ENCODE measurements at places on chromosomes 3 and 15.
A peak's percentile ranks its signal among the peaks of the same experiment; 100 is the strongest.

- DNase-seq, result no peak
Measured at GRCh38 chr3:32613183-32613582, 42.5 kb upstream of the DYNC1LI1 start.

- DNase-seq, result no peak
Measured at GRCh38 chr3:32180141-32180784, 58.2 kb upstream of the CMTM8 start.

GRCh38 chr3:122314228-122314876 lies 10.7 kb upstream of the CSTA start:
- no peak for DNase-seq

DNA sequence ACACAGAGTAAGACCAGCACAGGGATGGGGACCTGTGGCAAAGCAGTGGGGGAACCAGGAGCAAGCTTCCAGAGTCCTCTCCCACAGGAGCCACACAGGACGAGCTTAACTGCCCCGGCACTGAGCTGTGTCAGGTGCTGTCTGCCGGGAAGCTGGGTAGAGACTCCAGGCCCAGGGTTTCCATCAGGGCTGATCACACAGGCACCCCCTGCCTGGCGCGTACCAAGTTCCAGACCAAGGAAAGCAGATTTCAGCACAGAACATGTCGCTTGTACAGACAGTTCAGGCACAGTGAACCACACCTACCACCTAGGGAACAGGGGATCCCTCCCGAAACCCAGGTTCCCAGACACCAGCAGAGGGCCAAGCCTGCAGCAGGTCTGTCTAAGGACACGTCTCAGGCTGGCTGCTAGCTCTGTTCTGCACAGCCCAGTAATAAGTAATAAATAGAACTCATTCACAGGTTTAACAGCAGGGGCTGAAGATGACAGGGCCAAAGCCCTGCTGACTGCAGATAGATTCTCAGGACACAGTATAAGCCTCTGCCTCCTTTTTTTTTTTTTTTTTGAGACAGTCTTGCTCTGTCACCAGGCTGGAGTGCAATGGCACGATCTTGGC lies 30.2 kb upstream of the OCA2 start:
- DNase-seq, result no peak

GRCh38 chr3:117045143-117045542 lies 335.6 kb downstream of the TUSC7 start:
- DNase-seq, result peak; percentile 17

- no peak for DNase-seq
Measured at GRCh38 chr3:179732661-179733348, 80.0 kb downstream of the USP13 start.

DNA sequence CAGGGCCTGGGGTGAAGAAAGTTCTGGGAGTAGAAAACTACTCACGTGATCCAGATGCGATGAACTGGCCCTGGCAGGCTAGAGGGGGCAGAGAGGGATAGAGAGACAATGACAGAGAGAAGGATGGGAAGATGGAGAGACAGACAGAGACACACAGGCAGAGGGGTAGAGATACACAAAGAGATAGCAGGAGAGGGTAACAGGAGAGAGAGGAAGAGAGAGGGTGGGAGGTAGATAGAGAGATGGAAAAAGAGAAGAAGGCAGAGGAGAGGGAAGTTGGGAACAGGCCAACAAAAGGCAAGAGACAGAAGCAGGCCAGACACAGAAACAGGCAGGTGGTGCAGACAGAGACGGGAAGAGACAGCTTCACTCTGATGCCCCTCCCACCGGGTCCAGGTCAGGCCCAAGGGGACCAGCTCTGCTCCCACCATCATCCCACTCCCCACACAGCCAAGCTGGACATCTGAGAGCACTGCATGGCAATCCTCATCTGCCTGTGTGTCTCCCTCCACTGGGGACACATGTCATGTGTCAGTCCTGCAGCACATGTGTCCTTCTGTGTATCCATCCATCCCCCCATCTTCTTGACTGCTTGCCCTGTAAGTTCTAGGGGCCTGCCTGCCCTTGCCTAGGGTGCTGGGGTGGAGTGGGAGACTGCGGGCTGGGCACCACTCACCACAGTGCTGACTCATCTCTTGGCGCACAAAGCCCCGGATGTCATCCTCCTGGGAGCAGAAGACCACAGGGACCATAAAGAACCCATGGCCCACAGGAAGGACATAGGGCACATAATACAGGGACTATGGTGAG lies 2.2 kb upstream of the UCN2 start:
- no peak for DNase-seq

DNA sequence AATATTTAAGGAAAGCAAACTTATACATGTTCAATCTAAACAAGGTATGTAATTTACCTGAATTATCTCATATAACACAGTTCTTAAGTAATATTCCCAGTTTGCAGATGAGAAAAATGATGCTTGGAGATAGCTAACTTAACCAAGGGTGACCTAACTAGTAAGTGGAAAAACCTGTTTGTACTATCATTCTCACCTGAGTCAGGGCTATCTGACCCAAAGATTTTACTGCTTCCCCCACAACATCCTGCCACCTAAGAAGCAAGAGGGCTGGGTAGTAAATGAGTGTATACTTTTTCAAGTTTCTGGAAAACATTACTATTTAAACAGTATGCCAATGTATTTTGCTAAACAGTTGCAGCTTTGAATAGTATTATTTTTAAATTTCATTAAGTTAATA lies 10.6 kb downstream of the TP63 start:
- no peak for DNase-seq

GRCh38 chr15:91515188-91515754 lies 338.2 kb upstream of the SLCO3A1 start:
- no peak for DNase-seq

DNA sequence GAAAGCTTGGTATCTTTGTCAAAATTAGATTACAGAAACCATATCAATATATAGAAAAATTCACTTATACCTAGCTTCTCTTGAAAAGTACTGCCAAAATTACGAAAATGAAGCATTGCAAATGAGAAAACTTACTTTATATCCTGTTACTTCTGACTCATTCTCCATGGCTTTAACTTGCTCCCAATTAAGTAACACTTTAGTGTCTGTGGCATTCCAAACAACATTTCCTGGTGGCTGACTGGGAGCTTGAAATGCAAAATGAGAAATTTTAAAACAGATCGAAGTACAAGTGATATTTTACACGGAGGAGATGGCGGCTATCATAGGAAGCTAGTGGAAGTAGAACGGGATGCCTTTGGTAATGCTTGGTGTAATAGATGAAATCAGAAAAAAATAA lies 347.3 kb downstream of the CNTN3 start:
- DNase-seq, result no peak

DNA sequence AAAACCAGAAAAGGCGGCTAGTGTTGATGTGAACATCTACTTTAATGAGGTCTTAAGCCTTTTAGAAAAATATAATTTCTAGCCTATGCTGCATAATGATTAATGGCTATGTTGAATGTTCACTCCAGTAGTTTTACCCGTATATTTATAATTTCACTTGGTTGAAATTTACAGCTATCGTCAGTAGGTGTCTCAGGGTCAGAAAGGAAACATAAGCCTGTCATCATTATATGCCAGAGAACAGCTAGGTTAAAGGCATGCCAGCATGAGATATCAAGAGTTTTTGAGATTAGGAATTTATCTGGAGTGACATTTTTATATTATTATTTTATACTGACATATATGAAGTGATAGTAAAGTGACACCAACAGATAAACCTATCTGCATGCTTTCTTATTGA lies 904.1 kb downstream of the OTOL1 start:
- DNase-seq, result no peak

- no peak for DNase-seq
Measured at GRCh38 chr3:194782698-194783404, 97.2 kb downstream of the FAM43A start.

DNA sequence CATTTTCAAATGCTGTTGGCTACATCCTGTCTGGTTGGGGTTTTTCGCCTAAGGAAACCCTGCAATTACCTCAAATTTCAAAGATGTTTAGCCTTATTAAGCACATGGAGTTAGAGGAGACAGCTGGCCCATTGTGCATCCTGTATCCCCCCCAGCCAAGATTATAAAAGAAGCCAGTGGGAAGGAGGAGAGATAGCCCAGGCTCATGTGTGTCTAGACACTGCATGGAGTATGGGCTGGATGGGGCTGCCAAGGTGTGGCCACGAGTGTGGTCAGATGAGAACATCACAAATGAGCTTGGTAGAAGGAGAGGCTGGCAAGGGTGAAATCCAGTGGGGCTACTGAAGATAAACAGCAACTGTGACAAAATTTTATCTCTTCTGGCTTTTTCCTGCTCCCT lies 270.0 kb upstream of the TBC1D5 start:
- no peak for DNase-seq

GRCh38 chr3:72263223-72263990 lies 478.5 kb upstream of the PROK2 start:
- no peak for DNase-seq

- DNase-seq, result no peak
Measured at GRCh38 chr3:197174927-197175326, 123.5 kb downstream of the DLG1 start.

DNA sequence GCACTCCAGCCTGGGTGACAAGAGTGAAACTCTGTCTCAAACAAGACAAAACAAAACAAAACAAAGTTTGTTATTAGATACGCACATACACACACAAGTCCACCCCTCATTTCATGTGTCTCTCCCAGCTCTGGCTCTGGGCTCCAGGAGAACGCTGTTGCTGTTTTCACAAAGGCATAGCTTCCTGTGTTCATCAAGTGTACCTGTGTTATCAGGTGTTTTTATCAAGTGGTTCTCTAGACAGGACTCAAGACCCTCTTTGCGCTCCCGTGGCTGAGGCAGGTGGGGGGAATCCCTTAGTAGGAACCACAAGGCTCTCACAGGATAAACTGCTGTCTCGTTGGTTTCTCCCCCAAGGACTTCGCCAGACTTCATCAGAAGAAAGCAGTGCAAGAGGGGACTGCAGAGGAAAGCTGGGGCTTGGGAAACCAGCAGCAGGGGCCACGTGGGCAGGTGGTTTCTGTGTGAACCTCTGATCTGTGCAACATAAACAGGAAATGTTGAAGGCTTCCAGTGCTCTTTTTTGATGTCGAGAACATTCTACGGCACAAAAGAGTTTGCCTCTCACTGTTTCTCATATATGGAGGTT lies 6.9 kb upstream of the PPP1R2 start:
- DNase-seq, result no peak

- no peak for DNase-seq
Measured at GRCh38 chr15:43919540-43920253, 92.9 kb downstream of the WDR76 start.

DNA sequence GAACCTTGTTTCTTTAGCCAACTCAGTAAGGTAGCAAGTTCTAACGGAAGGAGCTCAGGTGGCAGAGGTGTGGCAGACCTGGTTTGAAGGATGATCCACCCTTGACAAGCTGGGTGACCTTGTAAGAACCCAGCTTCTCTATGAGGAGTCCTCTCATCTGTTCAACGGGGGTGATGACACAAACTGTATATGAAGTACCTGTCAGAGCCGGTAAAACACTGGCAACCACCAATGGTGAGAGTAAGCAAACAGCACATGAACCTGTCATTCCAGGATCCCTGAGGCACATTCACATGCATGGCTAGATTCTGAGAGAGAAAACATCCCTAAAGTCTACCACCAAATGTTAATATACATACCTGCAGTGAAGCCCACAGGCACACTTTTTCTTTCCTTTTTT lies 2.4 kb downstream of the SCAP start:
- DNase-seq, result no peak

- no peak for DNase-seq
Measured at GRCh38 chr15:39125904-39126303, 455.0 kb upstream of the THBS1 start.

GRCh38 chr3:161822291-161822690 lies 325.7 kb downstream of the OTOL1 start:
- no peak for DNase-seq

GRCh38 chr15:82750831-82751180 lies 41.1 kb upstream of the AP3B2 start:
- no peak for DNase-seq

DNA sequence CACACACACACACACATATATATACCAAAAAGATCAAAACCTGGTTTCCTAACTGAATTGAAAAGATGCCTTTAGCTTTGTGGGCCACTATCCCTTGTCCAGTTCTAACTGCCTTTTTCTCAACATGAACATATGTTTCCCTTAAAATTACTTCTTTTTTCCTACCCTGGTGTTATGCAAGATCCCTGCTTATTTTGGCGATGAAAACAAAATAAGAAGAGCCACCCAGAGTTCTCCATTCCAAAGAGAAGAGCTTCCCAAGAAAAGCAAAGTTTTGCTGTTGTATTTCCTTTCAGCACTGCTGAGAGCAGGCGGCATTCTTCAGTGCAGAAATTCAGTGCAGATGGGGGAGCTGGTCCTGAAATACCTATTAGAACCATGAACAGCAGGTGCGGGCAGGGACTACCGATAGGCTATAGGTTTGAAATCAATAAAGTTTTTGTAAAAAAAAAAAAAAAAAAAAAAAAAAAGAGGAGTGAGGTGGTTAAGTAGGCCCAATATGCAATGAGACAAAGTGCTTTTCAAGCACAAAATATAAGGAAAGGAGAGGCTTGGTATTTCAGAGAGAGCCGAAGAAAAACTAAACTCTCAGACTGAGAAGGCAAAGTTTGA lies 238.0 kb downstream of the FOXP1 start:
- DNase-seq, result no peak

- no peak for DNase-seq
Measured at GRCh38 chr3:16378415-16378814, 113.4 kb downstream of the OXNAD1 start.

GRCh38 chr15:82810890-82811426 lies 1.5 kb downstream of the WHAMM start:
- no peak for DNase-seq

Data from NCI-H748 treated with DMSO at 0.1 percent for 48 hours (cell line).